ENCODE measurements at places on chromosomes 7 and 10.

- DNase-seq = no peak
Measured at GRCh38 chr7:73828107-73828803, 2.5 kb upstream of the CLDN4 start.

DNA sequence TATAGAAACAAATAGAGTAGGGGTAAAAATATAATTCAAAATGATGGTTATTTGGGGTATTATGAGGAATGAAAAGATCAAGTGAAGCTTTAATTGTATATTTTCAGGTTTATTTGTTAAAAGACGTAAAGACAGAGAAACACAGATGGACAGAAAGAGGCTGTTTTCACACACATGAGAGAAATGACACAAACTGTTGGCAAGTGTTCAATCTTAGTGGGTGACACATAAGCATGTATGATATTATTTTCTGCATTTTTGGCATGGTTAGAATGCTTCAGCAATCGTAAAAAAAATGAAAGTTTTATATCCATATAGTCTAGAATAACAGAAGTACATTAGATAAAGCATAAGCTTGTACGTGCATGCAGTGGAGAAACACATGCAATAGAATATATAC is 464.4 kb upstream of the AKR1E2 start:
- DNase-seq = no peak

DNA sequence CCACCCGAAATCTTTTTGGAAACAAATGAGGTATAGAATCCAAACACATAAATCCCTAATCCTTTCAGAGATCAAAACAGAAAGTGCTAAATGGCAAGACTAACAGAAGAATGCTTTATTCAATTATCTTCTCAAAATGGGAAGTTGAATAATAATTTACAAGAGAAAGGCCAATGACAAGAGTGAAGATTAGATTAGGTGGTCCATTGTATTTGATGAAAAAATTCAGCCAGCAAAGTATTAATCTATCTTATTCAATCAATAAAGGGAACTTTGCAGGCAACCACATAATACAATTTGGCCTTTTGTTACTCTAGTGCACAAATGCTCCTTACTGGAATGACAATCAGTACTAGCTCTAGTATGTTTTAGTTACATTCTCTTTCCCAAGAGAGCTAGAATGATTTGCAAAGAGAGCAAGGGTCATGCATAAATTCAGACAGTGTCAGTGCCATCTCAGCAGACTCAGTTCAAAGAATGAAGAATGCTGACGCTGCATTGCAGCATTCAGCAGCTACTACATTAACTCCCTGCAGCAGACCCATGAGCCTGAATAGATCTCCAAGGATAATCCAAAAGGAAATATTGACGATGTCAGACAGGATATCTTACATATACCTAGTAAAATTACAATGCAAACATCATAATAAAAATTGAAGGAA is 131.8 kb downstream of the ANK3 start:
- DNase-seq = no peak

DNA sequence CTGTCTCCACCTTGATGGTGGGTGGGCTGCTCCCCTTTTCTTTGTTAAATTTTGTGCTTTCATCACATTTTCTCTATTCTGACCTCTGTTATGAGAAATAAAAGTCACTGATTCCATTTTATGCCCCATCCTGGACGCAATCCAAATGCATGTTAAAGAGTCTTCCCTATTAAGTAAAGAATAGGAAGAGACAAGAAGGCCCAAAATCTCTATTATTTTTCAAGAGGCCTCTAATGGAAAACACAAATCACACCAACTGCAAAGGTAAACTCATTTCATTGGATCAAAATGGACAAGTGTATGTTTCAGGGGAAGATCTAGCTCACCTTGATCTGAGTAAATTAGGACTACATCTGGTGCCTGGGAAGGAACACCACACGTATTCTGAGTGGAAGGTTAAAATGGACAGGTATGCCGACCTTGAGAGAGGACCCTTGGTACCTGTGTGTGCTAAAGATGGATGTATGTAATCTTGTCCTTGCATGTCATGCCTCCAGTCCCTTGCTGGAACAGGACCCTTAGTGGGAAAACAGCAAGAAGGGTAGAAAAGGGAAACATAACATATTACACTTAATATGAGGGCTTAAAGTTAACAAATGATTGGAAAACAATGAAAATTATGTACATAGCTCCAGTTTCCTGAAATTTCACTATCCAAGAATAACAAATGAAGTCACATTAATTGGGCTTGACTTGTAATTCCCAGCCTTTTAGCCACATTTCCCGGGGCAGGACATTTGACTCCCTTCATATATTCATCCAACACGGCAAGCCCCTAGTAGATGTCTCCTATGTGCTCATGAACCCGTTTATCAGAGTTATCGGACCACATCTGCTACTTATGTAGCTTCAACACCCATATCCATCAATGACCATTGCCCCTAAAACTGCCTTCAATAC is 7.6 kb downstream of the IFIT2 start:
- no peak for DNase-seq

DNA sequence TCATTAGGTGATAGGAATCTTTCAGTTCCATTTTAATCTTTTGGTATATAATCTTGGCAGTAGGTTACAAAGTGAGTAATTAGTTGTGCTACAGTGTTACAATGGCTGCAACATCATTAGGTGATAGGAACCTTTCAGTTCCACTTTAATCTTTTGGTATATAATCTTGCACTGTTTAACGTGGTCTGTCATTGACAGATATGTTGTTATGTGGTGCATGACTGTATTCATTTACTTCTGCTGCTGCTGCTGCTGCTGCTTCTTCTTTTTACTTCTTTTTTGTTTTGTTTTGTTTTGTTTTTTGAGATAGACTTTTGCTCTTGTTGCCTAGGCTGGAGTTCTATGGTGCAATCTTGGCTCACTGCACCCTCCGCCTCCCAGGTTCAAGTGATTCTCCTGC is 28.6 kb downstream of the ST7 start:
- DNase-seq = no peak

- DNase-seq = no peak
Measured at GRCh38 chr10:71437537-71438092, 40.9 kb downstream of the CDH23 start.

- no peak for DNase-seq
Measured at GRCh38 chr10:47192273-47192672, 107.7 kb upstream of the GDF10 start.

- DNase-seq = no peak
Measured at GRCh38 chr7:46007990-46008643, 87.0 kb upstream of the IGFBP3 start.

DNA sequence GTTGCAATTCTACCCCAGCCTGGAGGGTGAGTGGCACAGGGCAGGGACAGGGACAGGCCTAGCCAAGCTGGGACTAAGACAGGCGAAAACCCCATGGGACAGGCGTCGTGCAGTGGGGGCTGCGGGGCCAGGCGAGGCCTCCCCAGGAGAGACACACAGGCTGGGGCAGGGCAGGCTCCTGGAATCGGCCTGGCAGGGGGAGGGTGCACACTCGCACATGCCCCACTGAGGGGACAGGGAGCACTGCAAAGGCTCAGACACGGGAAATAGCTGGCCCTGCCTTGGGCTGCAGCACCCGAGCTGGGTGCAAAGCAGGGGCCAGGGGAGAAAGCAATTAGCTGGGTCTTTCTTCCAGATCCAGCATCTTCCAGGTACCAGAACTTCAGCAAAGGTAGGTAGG is 10.4 kb downstream of the LAT2 start:
- no peak for DNase-seq
